WERI-Rb-1 (cell line): ENCODE measurements at places on chromosomes 6 and 20.

- no peak for DNase-seq
Observed at GRCh38 chr20:59891581-59891980, 41.9 kb downstream of the SYCP2 start.

DNA sequence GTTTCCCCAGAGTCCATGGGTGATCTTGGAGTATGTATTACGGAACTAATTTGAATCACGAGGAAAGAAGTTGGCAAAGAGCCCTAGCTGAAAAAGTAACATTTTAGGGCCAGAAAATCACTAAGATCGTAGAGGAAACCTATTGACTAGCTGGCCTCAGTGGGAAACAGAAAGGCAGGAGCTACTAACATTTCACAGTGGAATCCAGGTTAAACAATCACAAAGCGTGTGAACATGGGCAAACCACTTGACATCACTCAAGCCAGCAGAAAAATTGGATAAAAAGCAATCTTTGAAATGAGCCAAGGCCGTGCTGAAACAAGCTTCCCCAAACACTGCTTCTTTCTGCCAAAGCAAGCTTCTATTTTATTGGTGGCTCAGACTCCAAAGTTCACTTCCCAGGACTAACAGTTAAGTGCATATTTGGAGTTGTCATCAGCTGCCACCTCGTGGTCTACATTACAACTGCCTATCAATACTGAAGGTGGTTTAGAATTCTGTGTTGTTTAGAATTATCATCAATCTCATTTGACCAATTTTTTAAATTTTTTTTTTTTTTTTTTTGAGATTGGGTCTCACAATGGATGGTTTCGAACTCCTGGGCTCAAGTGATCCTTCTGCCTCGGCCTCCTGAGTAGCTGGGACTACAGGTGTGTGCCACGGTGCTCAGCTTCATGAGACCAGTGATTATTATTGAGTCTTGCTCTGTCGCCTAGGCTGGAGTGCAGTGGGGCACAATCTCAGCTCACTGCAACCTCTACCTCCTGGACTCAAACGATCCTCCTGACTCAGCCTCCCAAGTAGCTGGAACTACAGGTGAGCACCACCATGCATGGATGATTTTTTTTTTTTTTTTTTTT lies 10.6 kb downstream of the RPS10 start:
- DNase-seq: peak; percentile 56

DNA sequence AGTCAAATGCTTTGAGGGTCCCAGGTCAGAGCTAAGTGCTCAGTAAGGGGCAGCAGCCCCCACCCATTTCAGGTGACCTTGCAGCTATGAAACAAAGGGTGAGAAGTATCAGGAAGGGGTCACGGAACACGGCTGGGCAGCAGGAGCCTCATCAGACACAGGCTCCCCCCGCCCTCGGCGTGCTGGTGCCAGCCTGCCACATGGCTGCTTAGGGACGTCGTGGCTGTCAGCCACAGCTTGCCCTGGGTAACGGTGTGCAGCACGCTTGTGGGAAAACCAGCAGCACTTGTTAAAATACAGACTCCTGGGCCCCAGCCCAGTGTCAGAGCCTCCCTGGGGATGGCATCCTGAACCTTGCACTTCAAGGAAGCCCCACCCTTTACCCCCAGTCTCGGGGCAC lies 39.3 kb downstream of the SSR1 start:
- no peak for DNase-seq

DNA sequence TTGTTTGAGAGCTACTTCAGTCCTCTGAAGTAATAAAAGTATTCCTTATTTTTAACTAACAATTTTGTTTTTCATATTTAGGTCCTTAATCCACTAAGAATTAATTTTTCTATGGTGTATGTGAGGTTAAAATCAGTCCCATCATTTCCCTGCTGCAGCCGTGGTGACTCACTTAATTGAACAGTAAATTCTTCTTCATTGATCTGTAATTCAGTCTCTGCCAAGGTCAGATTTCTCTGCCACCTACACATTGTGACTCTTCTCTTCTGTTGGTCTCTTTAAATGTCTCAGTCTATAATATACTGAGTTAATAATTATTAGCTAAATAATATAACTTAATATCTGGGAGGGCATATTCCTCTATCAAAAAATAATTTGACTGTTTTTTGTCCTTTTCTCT lies 262.3 kb downstream of the UTRN start:
- no peak for DNase-seq

DNA sequence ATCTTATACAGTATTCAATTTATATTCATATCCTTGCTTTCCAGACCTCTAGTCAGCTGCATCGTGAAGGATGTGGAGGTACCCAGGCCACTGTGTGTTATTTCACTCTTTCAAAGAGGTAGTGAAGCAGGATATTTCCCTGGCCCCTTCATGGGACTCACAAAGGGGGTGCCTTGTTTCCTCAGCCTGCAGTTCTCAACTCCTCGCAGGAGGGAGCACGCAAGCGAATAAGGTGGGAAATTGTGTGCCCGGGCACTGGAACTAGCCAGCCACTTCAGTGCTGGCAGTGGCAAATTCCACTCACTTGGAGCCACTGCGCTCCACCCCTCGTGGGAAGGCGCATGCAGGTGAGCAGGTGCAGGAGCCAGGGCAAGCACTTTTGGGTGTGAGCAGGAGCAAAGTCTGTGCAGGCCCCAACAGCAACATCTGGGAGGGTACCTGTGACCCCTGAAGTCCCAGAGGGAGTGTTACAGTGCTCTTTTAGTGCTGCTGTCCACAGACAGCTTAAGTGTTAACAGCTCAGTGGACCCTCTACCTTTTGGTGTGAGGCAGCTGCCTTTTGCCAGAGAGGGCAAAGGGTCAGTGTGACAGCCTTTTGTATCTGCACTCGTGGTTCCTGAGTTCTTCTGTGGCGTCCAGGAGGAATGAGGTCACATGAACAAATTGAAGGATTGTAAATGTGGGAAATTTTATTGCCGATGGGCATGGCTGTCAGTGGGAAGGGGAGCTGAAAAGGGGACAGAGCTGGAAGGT lies 49.4 kb upstream of the FAM135A start:
- no peak for DNase-seq

DNA sequence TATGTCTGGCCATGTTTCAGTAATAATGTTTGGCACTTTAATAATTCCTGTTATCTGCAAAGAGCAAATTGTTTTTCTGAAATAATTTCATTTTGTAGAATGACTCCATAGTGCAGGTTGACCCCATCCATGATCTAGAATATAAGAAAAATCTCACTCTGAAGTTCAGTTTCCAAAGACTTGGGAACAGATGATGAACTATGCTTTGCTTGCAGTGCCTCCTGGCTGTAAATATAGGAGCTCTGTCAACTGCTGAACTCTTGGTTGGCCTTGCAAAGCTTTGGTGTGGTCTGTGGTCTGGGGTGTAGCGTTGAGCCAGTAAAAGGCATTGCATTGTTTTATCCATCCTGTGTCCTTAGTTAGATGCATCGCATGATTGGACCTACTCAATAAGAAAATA lies 104.0 kb downstream of the PLCB4 start:
- DNase-seq: no peak

DNA sequence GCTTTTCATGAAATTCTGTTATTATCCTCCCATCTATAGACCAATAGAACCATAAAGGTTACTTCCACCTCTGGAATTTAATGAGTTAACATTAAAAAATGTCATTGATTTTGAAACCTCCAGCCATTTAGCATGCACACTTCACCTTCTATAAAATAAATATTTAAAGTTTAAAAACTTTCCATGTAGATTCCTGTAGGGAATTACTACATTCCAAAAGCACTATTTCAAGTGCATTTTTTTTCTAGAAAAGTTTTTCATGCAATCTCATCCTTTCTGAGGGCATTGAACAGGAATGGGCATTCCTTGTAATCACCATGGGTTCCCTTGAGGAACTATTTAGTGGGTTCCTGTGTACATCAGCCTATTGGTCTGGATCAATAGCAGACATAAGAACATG lies 253.8 kb upstream of the RIN2 start:
- DNase-seq: no peak

- DNase-seq: no peak
Observed at GRCh38 chr6:52540286-52540902, 36.5 kb downstream of the TRAM2 start.

GRCh38 chr20:46575937-46576461 lies 25.5 kb upstream of the OCSTAMP start:
- no peak for DNase-seq

GRCh38 chr20:2800521-2801285 lies at the start of gene CPXM1:
Gene CPXM1 (minus strand): TSS chr20:2800627. CDS start chr20:2800572, 55 bp downstream.
- DNase-seq: peak; percentile 81

GRCh38 chr6:85468326-85468725 lies 18.4 kb downstream of the NT5E start:
- no peak for DNase-seq

DNA sequence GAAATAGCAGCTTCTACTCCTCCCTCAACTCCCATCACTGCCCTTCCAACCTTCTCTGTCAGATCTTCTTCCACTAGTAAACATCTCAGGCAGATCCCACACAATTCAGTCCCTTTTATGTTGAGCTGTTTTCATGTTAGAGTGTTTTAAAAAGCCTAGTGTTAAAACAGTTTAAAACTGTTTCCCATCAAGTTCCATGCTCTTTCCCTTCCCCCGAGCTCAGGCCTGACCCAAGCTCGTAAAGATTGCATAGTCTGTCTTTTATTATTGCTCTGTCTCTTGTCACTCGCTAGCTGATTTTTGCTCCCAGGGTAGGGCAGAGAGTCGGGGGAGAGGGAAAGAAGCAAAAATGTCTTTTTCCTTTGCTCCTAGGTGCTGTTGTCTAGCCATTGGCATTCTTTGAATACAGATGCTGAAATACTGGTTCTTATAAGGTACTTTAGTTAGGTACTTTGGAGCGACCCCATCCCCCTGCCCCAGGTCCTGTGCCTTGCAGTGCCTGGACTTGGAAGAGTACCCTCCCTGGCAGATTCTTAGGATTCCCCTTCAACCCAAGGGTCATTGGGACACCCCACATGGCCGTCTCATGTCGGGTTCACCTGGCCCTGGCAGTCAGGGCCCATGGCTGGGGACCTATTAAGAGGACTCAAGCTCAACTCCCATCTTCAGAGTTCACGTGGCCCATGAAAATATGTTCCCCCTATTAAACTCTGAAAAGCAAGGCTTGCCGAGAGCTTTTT lies 101.2 kb upstream of the ARMC2 start:
- DNase-seq: no peak

- no peak for DNase-seq
Observed at GRCh38 chr6:75551367-75551952, 50.2 kb upstream of the SENP6 start.

DNA sequence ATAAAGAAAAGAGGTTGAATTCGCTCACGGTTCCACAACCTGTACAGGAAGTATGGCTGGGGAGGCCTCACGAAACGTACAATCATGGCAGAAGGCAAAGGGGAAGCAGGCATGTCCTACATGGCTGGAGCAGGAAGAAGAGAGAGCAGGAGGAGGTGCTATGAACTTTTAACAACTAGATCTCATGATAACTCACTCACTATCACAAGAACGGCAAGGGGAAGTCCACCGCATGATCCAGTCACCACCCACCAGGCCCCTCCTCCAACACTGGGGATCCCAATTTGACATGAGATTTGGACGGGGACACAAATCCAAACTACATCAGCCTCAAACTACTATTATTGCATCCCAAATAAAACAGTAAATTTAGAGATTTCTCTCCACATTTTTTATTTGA lies 53.6 kb upstream of the CST7 start:
- no peak for DNase-seq

DNA sequence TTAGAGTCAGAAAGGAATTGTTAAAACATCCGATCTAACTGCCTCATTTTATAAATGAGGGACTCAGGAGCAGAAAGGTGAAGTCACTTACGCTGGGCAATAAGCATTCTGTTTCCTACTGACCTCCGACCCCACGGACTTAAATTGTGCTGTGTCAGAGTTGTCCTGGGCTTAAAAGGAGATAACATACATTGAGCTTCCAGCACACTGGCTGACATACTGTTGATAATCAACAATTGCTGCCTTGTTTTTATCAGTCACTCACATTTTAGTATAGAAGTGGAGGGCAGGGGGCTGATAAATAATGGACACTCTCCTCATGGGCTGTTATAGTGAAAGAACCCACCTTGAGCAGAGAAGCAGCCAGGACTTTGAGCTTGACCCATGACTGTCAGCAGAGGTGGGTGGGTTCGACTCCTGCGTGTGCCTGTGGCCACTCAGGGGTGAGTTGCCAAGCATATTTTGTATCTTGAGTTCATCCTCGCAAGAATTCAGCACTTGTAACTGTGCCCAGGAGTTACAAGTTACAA lies 166.5 kb upstream of the JARID2 start:
- no peak for DNase-seq

GRCh38 chr6:161838306-161839035 lies 564.6 kb upstream of the AGPAT4 start:
- DNase-seq: peak; percentile 28

GRCh38 chr20:55947701-55948100 lies 57.6 kb downstream of the CBLN4 start:
- DNase-seq: no peak

DNA sequence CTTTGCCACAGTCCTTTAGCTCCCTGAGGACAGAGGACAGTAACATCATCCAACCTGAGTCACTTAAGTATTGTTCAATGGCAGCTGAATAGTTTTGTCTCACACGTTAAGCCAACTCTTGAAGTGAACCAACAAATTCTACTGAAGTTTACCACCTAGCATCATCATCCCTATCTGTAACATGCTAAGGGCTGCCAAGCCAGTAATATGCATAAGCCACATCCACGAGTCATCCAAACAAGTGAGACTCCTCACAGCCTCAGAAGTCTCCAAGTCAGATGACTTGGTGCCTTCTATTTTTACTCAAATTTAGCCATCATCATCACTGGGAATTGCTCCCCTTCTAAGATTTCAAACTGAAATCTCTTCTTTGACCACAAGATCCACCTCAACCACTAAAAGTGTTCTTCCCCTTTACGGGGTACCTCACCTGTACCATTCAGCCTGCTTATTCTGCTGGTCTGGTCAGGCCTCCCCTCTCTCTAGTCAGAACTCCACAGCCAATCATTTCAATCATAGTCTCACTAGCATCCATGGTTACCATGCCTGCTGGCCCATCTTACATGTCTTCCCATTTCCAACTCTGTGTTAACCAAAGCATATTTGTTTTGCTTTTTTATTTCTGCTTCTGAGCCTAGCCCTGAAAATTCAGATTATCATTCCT lies 73.7 kb downstream of the DTNBP1 start:
- DNase-seq: no peak

- DNase-seq: peak; percentile 89
Observed at GRCh38 chr6:30883685-30884520, at the start of gene DDR1. Gene DDR1 (plus strand): TSS chr6:30884519. CDS start chr6:30888730, 4,211 bp downstream.

GRCh38 chr20:8545212-8545611 lies 413.1 kb downstream of the PLCB1 start:
- no peak for DNase-seq

- no peak for DNase-seq
Observed at GRCh38 chr6:55212156-55212555, 37.8 kb downstream of the HCRTR2 start.

DNA sequence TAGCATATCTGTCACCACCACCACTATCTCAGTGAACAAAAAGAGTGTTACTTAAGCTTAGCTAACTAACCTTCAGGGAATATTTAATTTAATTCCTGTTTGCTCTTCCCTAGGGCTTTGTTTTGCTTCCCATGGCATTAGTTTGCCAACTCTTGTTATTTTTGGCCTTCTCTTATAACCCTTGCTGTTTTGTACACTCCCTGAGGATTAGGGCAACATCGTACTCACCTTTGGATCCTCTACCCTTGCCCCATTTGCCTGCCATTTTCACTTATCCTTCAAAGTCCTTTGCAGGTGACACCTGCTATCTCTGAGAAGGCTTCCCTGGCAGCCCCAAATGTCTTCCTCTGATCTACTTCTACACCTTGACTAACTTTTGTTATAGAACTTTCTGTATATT lies 23.7 kb downstream of the ACOT13 start:
- DNase-seq: no peak
